ENCODE measurements at places on chromosomes 6 and 20.

DNA sequence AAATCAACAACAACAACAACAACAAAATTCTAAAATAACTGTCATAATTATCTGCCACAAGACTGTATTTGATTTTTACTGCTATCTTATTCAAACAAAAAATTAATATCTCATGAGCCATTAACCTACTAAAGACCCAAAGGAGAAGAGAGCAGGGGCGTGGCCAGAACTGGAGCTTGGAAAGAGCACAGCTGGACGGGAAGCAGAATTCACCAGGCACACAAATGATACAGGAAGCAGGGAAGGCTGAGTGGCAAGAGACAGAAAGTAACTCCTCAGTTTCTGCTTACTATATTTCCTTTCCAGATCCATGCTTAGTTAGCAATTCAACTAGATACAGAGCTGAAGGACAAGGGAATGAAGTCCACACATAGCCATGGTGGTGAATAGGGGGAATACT lies 54.4 kb downstream of the FKBP5 start:
- no peak for DNase-seq

DNA sequence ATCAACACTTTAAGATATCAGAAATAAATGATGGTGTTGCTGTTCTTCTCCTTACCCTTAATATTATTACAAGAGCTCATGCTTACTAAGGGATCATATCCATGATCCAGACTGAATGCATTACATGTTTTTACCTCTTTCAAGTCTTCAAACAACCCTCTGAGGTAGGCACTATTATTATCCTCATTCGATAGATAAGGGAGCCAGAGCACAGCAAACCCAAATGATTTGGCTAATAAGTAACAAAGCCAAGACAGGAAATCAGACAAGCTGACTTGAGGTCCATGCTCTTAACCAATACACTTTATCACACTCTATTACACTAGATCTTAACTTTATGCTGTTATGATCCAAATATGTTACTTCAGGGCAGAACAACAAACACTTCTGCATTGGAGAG lies 145.9 kb downstream of the RALGAPA2 start:
- no peak for DNase-seq

GRCh38 chr6:16473908-16474771 lies 235.8 kb downstream of the GMPR start:
- DNase-seq: no peak

GRCh38 chr6:20279608-20280287 lies 67.5 kb upstream of the MBOAT1 start:
- no peak for DNase-seq

DNA sequence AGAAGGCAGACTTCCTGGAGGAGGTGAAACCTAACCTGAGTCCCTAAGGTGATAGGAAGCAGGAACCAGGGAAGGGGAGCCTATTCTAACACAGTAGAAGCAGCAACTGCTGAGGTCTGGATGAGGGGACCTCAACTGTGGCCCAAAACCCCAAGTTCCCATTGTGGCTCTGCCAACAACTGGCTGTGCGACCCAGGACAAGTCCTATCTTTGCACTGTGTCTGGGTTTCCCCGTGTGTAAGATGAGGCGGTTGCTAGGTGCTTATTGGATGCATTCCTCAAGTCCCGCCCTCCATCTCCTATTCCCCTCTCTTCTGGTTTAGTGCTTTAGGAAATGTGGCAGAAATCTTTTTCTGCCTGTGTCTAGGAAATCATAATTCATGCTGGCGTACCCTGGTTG lies 52.2 kb upstream of the TTPAL start:
- DNase-seq: no peak

GRCh38 chr6:39339868-39340550 lies 17.5 kb upstream of the KCNK16 start:
- no peak for DNase-seq

GRCh38 chr6:163828038-163828795 lies 413.7 kb downstream of the QKI start:
- DNase-seq: no peak

GRCh38 chr6:110748453-110748852 lies 66.8 kb downstream of the CDK19 start:
- DNase-seq: no peak

DNA sequence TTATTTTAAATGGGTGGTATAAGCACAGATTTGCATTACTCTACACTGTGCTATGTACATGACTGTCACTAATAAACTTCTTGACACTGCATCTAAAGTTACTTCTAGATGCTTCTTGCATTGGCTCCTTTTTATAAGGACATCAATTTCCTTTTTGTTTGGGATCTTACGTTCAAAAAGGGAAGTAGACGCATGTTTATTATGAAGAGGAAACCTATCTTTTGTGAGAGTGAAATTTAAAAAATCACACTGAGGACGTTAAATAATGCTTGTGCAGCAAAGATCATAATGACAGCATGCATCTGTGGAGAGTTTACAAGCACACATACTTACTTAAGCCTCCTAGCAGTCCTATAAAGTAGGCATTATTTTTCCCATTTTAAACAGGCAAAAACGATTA lies 479.5 kb downstream of the CD83 start:
- DNase-seq: no peak

DNA sequence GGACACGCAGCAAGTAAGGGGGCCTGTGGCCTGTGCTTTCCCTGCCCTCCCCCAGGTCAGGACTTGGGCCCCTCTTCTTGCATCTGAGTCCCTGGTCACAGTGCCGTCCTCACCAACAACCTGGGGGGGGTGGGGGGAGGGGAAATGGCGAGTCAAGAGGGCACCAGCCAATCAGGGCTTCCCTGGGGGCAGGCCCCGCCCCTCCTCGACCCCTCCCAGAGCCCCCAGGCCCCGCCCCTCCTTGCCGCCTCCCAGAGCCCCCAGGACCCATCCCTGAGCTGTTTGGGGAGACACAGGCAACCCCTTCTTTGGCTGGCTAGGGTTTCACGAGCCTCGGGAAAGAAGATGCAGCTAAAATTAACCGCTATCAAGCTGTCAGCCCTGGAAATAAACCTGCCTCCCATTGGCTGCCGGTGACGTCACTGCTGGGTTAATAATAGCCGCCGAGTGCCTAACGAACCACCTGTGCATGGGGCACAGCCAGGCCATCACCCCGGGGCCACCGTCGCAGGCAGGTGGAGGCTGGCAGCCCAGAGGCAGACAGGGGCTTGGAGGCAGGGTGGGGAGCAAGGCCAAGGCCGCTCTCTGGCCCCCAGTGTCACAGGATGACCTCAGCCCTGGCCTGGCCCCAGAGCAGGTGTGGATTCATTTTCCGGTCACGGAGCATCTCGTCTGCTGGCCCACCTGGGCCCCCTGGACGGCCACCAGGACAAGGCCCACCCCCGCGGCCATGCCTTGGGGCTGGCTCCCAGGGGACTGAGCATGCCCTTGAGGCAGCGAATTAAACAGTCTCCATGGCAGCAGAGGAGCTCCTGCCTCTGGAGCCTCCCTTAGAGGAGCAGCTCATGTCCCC lies 3.2 kb upstream of the EEF1A2 start:
- DNase-seq: no peak

DNA sequence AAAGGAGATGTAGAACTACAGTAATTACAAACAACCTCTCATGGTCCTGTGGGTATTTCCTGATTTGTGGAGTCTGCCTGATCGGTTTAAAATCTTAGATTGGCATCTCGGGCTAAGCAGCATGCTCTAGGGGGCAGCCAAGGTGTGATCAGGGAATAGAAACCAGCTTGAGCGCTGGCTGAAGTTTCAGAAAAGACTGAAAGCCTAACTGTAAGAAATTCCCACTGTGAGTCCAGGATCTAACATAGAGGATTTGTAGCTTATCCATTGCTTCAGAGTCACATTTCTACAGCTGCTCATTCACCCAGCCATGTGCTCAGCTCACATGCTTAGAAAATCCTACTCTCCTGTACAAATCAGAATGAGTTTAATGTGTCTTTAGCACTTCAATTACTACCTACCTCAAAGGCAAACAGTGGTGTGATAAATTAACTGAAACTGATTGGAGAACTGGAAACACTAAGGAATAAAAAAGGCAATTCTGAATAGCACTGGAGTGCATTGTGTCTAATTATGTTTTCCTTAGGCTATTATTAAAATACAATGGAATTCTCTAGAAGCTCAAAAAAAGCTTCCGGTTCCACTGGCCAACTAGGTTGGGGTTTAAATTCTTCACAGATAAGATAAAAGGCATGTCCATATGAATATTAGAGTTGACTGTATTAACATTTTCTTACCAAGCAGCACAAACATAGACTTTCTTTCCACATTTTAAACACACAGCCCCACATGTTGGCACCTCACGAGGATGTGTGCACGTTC lies 73.8 kb upstream of the MPC1 start:
- DNase-seq: no peak

DNA sequence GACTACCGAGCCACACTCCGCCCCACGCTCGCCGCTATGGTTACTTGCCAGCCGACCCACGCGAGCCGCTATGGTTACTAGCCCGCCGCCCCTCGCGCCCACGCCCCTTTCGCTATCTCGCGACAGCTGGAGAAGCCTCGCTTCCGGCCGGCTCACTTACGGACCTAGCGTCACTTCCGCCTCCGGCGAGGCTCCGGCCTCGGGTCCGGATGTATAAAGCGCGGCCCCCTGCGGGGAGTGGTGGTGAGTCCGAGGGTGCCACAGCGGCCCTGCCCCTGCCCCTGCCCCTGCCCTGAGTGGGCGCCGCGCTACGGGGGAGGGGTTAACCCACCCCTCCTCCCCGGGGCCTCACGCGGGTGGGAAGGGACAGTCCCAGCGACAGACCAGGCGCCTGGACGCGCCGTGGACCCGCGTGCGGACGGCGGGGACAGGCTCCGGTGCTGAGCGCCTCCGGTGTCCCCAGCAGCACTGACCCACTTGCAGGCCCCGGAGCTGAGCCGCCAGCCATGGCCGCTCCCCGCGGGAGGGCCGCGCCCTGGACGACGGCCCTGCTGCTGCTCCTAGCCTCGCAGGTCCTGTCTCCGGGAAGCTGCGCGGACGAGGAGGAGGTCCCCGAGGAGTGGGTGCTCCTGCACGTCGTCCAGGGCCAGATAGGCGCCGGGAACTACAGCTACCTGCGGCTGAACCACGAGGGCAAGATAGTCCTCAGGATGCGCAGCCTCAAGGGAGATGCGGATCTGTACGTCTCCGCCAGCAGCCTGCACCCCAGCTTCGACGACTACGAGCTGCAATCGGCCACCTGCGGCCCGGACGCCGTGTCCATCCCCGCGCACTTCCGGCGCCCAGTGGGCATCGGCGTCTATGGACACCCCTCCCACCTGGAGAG lies at the start of the genes C6orf120 and WDR27:
TSS of gene C6orf120 (plus strand) at position 173 of the 886 bp plus-strand sequence. CDS start at position 507, 334 bp downstream.
TSS of gene WDR27 (minus strand) at position 76 of the 886 bp plus-strand sequence. CDS start 13,024 bp downstream, outside the sequence.
- peak; percentile 89 for DNase-seq

- no peak for DNase-seq
Observed at GRCh38 chr20:35443003-35443402, 5.0 kb upstream of the GDF5 start.

DNA sequence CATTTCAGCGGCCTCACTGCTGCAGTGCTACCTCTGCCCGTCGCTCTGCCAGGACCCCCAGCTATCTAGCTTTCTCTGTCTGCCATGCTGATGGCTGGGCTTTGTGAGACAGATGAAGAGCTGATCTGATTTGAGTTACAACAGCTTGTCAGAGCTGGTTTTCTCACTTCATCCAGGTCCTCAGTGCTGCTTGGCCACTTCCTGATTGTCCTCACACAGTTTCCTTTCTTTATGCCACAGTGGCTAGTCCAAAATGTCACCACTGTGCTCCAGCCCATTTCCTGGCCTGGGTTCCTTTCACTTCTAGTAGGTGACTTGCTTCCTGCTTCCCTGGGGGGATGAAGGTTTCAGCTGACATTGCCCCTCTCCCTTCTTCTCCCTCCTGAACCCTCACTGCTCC lies 35.4 kb downstream of the FNDC1 start:
- no peak for DNase-seq

DNA sequence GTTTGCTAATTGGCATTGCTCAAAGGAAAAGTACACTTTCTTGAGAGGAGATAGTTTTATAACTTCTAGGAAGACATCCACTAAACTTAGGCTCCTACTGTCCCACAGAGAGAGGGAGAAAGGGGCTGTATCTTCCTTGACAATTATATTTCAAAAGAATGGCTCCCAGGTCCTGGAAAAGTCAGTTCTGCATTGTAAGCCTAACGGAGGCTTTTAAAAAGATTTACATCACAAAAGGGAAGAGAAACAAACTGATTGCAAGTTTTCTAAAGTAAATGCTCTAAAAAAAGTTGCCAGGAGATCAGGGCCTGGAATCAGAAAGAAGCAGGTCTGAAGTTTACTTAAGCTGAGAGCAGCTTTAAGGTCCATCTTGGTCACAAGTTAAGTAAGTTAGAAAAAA lies 839.5 kb downstream of the FRK start:
- DNase-seq: no peak

DNA sequence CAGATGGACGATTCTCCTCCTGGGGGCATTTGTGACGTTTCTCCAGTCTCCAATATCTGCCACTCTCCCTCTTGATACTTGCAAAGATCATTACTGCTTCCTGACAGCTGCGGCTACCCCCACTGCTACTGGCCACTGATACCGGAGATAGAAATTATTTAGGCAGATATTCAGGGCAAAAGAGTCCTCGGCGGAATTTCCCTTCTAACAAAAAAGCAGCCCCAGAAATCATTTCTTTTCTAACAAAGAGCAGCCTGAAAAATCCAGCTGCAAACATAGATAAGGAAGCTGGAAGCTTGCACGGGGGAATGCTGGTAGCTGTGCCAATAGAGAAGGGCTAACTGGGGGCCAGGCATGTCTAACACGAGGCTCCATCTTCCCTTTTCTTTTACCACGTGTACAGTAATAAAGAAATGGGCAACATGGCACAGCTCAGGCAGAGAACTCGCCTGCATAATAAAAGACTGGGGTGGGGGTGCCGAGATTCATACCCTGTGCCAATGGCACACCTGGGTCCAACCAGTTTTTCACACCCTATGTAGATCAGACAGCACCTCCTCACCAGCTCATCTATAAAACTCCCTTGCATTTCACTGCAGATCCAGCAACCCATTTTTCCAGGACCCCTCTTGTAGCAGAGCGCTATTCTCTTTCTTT lies 6.1 kb downstream of the TP53RK start:
- DNase-seq: no peak

- no peak for DNase-seq
Observed at GRCh38 chr20:31845300-31845863, at the start of gene FOXS1. Gene FOXS1 (minus strand): TSS chr20:31845604. CDS start chr20:31845542, 62 bp downstream.

GRCh38 chr20:40146071-40146470 lies 543.0 kb downstream of the MAFB start:
- DNase-seq: no peak

GRCh38 chr6:169528755-169529154 lies 173.1 kb downstream of the WDR27 start:
- DNase-seq: no peak

DNA sequence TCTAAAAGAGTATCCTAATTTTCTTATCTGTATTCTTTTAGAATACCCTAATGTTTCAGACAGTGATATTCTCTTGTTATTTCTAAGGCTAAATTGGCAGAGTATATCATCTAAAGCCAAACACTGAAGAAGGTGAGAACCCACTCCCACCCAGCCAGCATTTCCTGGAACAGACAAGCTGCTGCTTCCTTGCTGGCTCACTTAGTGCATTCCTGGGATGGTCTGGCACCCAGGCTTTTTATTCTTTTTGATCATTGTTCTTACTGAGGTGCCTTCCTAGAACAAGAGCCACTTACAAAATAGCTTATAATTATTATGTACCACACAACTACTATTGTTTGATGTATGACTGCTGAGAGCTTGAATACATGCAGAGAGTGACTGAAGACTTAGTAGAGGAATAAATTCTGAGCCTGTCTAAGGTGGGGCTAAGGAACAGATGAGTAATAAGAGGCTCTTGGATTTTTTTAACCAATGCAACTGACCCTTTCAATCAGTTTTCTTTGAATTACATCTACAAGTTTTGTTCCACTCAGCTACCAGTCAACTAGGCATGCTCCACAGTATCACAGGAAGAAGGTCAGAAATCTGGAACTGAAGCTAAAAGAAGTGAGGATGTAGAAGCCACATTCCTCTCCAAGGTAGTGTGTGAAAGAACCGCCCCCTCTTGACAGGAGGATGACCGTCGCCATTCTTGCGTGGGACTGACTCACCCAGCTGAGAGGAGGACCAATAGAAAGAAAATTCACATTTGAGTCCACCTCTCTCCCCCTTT lies 30.1 kb downstream of the PRPH2 start:
- no peak for DNase-seq
